ENCODE measurements at places on chromosomes 12 and 14.
A peak's percentile ranks its signal among the peaks of the same experiment; 100 is the strongest.

GRCh38 chr12:26338586-26339572 is 143.5 kb downstream of the SSPN start:
- peak; percentile 4 for DNase-seq

GRCh38 chr12:68837215-68837614 is 29.2 kb downstream of the MDM2 start:
- no peak for DNase-seq

GRCh38 chr14:32200368-32201192 is 1.3 kb upstream of the RNU6-7 start:
- DNase-seq, result no peak

DNA sequence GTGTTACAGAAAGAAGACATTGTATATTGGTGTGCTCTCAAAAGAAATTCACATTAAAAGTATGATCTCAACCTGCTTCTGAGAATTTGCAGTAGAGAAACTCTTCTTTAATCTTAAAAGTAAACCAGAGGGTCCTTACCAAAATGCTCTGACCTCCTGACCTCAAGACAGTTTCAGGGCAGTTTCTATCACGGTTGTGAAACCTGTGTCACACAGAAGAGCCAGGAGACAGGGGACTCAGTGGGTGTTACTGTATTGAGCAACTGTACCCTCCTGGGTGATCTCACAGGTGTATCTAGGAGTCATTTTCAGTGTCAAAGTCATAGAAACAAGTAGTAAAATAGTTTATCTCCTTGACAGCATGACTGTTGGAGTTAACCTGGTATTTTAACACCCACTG is 178.0 kb downstream of the GRIP1 start:
- no peak for DNase-seq

GRCh38 chr12:113796852-113797534 is 169.1 kb downstream of the RBM19 start:
- DNase-seq, result no peak

- DNase-seq, result no peak
Observed at GRCh38 chr14:77508876-77509275, 10.3 kb upstream of the ISM2 start.

DNA sequence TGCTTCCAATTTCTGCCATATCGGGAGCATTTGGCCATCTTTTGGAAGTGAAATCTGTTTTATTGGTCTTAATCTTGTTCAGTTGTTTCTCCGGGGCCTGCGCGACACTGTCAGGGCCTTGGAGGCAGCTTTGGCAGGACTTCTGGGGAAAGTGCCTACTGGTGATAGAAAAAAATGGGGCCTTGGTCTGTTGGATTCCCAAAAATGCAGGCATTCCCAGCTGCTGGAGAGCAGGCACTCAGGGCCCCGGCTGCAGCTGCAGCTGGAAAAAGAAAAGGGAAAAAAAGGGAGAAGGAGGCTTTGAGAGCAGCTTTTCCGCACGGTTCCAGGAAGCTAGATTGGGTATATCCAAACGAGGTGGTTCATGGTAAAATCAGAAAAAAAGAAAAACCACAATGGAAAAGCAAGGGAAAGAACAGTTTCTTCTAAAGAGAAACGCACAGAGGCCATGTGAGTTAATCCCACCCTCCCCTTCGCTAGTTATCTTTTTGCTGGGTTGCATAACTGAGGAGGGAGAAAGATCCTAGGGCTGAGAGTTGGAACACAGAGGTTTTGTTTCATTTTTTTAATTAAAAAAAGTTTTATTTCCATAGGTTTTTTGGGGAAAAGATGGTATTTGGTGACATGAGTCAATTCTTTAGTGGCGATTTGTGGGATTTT is 134.7 kb upstream of the RFLNA start:
- DNase-seq, result no peak

DNA sequence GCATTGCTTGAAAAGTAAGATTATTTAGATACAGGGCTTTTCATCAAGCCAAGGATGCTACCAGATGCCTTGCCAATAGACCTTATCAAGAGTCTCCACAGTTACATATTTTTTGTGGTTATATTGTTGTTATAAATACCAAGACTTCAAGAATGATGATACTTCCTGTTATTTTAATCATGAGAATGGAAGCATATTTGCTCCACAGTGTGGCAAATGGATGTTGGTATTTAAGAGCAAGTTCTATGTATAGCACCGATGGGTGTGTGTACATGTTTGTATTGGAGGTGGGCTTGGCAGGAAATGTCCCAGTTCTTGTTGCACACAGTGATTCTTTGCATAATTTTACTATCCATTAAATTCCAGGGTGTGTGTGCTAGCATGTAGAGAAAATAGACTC is 4.4 kb upstream of the NID2 start:
- DNase-seq, result no peak

GRCh38 chr12:53603196-53603595 is 23.0 kb downstream of the ATF7 start:
- no peak for DNase-seq

- no peak for DNase-seq
Observed at GRCh38 chr12:4108803-4109345, 164.7 kb upstream of the CCND2 start.

GRCh38 chr14:96888593-96888992 is 91.4 kb downstream of the VRK1 start:
- DNase-seq, result no peak

GRCh38 chr12:4164188-4164558 is 109.4 kb upstream of the CCND2 start:
- DNase-seq, result no peak

DNA sequence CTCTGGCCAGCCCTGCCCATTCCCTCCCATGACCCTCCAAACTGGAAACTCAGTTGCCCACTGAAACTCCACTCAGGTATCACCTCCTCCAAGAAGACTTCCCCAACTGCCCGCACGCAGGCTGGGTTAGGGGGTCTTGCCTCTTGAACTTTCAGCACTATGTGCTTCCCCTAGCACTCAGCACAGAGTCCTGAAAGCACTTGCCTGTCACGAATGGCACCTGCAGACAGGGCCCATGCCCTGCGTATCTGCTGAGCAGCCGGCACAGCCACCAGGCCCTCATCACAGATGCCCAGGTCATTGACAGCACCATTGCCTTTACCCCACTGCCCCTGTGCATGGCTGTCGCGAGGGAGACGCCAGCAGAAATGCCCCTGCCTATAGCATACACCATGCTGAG is 11.2 kb downstream of the CCDC88C start:
- DNase-seq, result no peak

DNA sequence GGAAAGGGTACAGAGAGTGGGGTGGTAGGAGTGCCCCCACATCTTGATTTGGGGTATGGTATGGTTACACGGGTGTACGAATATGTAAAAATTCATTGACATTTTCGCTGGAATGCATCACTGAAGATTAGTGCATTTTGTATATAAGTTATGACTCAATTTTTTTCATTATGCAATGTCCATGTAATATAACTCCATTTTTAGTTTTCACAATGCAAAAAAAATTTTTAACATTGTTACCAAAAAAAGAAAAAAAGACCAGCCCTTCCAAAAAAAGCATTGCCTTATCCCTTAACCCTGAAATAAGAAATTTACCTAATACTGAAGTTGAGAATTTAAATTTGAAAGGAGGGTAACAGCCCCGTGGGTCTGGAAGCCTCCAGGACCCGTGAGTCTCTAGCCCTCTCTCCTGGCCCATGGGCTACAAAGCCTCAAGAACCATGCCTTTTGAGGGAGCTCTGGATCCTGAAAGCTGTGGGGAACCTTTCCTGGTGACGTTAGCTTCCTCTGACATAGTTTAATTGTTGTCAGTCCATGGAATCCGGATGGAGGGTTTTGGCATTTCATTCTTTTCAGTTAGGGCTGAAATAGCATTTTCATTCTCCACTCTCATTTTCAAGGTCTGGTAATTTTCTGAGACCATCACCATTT is 55.6 kb upstream of the ACTN1 start:
- DNase-seq, result no peak

DNA sequence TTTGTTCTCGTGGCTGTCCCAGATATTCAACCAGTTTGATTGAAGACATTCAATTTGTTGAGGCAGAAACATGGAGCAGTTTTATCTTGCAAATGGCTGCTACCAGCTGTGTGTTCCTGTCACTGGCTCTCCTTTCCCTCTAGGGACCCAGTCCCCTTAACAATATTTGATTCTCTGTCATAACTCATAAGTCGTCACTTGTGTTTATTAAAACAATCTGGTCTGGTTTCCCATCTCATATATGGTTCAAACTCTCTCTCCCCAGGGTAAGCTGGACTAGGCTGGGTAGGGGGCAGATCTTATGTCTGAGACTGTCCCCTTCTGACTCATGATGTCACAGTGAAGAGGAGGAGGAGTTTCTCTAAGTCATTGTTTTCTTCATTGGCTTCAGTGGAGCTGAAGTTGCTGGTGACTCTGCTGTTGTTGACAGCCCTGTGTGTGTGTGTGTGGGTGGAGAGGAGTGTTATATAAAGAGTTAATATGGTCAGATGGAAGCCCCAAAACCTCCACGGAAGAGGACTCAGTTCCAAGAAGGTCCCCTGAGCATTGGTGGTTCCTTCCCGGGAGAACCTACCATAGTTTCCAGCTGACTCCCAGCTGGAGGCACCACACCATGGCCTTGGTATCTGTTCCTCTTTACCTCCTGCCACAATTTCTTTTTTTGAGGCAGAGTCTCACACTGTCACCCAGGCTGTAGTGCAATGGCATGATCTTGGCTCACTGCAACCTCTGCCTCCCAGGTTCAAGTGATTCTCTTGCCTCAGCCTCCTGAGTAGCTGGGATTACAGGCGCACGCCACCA is 16.1 kb upstream of the GNG2 start:
- no peak for DNase-seq

DNA sequence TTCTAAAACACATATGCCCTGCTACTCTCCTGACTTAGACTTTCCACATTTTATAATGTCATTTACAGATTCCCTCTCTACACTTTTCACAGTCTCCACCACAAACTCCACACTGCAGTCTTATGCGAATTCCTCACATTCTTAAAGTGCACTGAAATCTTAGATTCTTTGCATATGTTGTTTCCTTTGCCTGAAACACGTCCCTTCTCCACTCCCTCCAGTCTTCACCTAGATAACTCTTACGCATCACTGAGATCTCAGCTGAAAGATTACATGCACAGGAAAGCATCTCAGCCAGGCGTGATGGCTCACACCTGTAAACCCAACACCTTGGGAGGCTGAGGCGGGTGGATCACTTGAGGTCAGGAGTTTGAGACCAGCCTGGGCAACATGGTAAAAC is 3.8 kb upstream of the ARHGAP9 start:
- DNase-seq, result no peak

GRCh38 chr14:96956464-96957239 is 159.5 kb downstream of the VRK1 start:
- DNase-seq, result no peak

DNA sequence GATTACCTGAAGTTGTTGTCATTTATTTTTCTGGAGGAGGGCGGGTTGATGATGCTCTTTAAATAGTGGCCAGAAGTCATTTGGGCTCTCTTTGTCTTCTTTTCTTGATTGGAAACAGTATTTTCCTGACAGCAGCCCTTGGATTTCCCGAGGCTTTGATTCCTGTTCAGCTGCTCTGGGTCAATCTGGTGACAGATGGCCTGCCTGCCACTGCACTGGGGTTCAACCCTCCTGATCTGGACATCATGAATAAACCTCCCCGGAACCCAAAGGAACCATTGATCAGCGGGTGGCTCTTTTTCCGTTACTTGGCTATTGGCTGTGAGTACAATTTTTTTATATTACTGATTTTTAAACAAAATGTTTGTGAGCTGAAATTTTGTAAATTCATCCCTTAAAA is 60.4 kb downstream of the ANAPC7 start:
- DNase-seq, result no peak

- no peak for DNase-seq
Observed at GRCh38 chr14:40028991-40029390, 596.8 kb upstream of the FBXO33 start.

DNA sequence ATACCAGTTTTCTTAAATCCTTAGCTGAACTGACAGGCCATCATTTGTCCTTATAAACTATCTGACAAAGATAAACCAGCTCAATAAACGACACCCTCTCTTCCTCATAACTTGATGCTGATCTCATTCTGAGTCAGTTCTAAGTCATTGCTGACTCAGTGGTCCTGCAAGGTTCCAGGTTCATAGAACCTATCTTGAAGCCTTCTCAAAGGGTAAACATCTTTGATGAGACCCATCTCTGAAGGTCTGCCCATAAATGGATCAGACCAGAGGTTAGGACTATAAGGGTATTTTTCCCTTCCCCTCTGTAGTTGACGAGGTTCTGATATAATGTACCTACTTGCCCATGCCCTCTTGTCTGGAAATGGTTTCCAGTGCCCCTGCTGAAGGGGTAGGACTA is 11.9 kb downstream of the NAA25 start:
- DNase-seq, result peak; percentile 90

GRCh38 chr14:44820230-44820964 is 141.3 kb downstream of the KLHL28 start:
- DNase-seq, result no peak

- no peak for DNase-seq
Observed at GRCh38 chr12:75154388-75154787, 55.3 kb downstream of the KCNC2 start.

GRCh38 chr14:68363843-68364767 is 428.8 kb downstream of the ZFP36L1 start:
- DNase-seq, result no peak

DNA sequence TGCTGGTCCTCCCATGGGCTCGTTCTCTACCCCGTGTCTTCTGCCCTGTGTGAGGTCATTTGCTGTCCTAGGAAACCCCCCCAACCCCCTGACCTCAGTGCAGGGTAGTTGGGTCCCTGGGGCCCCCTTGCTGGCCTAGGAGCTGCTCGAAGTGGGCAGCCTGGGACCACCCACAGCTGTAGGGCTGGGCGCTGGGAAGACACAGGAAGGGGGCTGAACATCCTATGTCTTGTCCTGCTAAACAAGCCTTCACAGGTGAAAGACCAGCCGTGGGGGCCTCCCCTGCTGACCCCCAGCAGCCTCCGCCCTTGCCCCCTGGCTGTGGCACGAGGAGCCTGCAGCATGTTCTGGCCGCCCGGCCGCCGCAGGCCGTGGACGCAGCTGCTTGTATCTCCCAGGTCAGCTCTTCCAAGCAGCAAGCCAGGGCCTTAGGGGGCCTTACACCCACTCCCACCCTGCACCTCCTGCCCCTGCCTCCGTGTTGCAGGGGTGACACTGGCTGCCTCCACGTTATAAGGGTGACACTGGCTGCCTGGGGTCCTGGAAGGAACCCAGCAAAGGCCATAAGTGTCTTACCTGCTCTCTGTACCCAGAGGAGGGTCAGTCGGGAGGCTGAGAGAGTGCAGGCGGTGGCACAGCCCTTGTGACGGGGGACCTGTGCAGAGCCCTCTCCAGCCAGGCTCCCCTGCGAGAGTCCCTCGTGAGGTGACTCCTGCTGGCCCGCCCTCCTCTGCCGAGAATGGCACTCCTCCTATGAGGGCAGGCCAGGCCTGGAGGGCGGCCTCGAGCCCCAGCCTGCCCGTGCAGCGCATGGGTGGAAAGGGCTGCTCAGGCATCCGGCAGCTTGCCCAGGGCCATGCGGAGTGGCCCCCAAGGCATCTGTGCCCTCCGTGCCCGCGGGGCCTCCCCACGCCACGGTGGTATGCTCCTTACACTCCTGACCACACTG is 11.5 kb upstream of the TEX22 start:
- DNase-seq, result no peak

- DNase-seq, result peak; percentile 84
Observed at GRCh38 chr12:30753751-30754382, 884 bp downstream of the CAPRIN2 start.

Measured in RKO (cell line).